ENCODE measurements at places on chromosomes 2 and 18.

DNA sequence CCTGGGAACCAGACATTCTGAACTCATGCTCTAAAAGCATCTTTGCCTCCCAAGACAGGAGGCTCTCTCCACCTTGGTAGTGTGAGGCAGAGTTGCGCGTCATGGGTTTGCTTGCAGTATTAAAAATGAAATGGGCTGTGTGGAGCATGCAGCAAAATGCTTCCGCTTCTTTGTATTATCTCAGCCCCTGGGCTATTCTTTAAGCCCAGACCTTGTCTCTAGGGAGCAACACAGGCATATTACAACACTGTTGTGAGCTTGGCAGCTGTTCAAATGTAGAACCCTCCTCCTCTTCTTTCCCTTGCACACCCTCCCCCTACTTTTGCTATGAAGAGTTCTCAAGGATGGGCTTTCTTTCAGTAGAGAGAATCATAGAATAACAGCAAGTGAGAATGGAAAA lies 185.1 kb upstream of the LHCGR start:
- DNase-seq: no peak

- DNase-seq: no peak
Observed at GRCh38 chr2:113032737-113033136, 19.9 kb downstream of the IL36B start.

- no peak for DNase-seq
Observed at GRCh38 chr2:233462826-233463470, 103.6 kb downstream of the USP40 start.

DNA sequence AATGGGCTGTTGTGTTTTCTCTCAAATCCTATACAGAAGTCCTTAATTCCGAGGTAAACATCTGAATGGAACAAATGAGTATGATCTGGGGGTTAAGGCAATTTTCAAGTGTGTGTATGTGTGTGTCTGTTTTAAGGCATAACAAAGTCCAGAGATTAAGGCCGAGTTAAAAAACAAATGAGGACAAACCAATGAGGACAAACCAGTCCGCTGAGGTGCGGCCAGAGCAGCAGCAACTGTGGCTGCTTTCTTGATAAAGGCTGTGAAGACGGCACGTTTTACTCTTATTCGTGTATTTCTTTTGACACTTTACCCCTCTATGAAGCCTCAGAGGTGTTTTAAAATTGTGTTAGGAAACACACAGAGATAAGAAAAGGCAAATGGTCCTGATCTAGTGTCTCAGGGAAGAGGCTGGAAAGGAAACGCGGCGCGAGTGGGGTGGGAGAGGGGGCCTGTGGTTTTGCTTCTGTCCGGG lies 495 bp upstream of the GULP1 start:
- no peak for DNase-seq

GRCh38 chr2:138209009-138209408 lies 244.7 kb downstream of the HNMT start:
- no peak for DNase-seq

DNA sequence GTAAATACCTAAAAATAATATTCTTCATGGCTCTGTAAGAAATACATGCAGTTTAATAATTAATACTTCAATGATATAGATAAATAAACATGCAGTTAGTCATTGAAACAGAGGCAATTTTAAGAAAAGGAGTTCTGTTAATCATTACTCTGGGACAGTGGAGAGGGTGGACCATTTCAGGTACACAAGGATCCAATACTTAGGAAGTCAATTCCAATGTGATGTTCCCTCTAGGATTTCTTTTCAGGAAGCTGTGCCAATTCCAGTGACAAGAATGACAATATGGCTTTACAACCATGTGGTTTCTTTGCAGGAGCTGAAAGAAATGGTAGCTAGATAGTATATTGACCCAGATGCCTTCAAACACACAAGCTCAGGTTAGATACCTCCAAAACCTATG lies 175.8 kb upstream of the NETO1 start:
- no peak for DNase-seq

DNA sequence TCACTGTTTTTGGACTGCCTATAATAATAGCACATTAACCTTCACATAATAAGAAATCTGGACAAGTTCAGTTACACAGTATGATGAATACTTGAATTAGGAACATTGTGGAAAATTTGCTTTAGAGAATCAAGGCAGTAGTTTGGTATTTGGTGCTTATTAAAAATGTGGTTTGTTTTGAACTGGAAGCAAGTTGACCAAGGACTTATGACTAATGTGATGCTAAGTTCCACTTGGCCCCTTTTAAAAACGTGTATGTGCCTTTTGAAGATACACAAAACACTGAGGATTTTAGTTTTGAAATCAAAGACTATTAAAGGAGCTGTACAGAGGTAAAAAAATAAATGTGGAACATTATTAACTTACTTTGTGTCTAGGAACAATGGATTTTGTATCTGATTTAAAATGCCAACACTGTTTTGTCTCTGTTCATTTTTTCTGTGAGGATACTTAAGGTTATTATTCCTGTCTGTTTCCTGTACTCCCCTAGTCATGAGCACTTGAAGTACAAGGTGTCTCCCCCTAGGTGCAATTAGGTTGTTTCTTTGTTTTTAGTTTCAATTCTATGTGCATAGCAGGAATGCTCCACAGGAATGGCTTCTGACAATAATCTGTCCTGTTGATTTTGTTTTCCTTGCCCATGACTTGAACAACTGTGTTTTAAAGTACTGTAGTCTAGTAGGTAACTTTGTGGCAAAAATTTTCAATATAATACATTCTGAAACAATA lies 49.6 kb upstream of the PTH2R start:
- DNase-seq: no peak

GRCh38 chr18:34818064-34818463 lies 108.0 kb downstream of the DTNA start:
- no peak for DNase-seq

- DNase-seq: no peak
Observed at GRCh38 chr2:172448544-172449267, 21.3 kb downstream of the ITGA6 start.

- DNase-seq: no peak
Observed at GRCh38 chr2:236051351-236051750, 116.8 kb downstream of the GBX2 start.

DNA sequence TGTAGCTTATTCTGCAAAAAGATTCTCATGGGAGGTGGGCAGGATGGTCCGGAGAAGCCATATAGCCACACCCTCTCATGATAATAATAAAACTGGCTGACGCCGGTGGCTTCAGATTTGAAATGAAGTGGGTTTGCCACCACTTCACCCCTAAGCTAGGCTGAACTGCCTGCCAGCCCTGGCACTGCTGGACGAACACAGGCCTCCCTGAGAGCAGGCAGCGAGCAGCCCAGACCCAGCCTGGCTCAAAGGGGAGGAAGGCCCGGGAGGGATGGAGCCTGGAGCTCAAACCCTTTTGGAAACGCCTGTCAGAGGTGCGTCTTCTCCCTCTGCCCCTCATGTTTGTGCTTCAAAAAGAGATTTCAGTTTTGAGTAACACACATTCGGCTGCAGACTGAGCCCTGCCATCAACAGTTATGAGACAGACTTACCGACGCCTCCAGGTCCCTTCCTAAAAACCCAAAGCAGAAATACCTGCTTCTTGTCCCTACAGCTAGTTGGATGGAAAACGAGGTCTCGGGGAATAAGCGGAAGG lies 71.1 kb upstream of the HPCAL1 start:
- no peak for DNase-seq

DNA sequence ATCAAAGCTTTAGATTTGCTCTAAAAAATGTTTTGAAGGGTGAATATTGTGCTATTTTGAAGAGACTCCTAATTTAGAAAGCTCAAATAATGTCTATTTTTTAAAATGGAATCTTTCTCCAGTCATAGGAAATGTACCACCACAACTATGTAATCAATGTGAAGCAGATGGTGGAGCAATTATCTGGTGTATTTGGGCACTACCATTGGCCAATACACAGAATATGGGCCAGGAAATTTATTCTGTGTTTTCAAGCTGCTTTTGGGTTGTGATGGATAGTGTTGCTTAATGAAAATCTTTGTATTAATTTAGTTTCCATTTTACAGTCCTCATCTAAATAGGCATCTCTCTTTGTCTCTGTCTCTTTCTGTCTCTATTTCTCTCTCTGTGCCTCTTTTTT lies 17.1 kb upstream of the VWC2L start:
- DNase-seq: no peak

GRCh38 chr2:138180692-138181386 lies 216.6 kb downstream of the HNMT start:
- DNase-seq: no peak

DNA sequence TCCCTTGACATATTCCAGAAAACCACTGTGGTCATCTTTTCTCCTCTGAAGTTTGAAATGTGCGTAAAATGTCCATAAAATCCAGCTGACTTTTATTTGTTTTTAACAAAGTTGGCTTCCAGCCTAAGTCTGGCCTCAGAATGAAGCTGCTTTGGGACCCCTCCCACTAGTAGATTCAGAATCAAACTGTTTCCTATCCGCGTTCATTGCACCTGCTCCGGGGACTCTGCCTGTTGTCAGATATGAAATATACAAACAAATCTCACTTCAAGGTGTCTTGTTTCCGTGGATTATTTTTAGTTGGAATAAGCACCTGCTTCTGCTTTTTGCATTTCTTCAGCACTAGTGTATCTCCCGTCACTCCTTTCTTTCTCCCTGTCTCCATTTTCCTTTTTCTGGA lies 115.7 kb upstream of the FHL2 start:
- DNase-seq: no peak

DNA sequence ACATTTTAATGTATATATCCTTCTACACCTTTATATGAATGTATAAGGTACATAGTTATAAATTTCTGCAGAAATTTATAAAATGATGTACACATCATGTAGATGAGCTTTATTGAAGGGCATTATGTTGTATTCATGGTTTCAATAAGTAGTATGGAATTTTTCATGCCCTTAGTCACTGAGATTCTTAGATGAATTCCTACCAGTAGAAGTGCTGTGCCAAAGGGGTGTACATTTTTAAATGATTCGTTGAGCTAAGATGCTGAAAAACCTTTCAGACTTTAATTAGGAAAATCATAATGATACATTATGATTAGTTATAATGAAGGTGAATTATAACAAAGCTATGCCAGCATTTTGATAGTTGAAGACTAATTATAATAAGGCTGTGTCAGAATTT lies 115.2 kb downstream of the ZNF236 start:
- no peak for DNase-seq

DNA sequence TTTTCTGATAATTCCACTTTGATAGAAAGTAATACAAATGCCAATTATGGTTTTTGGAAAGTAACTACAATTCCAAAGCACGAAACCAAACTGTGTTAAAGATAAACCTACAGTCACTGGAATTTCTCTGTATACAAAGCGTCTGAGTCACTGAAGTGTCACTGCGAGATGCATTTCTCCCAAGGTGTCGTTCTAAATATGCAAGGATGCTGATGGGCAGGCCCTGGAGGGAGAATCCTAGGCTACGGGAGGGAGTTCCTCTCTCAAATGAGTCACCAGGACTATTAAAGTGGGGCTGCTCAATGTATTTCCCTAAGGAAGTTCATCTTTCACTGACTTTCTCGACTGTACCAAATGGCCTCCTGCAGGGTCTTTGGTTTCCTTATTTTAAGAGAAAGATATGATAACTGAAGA lies 163.8 kb upstream of the STK17B start:
- no peak for DNase-seq

GRCh38 chr2:26185304-26185928 lies 12.5 kb downstream of the GAREM2 start:
- DNase-seq: no peak

DNA sequence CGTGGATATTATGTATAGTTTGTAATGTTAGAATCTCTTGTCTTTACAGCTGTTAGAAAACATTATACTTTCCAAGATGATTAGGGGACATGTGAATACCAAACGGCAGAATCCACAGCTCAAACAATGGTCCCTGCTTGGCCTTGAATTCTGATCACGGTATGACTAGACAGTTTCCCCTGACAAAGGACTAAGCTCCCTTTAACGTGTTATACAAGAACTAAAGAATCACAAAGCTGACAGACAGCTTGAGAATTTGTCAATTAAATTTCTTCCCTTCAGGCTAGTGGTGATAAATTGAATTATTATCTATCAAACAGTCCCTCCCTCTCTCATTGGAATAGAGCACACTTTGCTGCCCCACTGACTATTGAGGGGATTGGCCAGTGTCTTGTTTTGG lies 359.2 kb upstream of the ID2 start:
- DNase-seq: no peak
